ENCODE measurements at places on chromosomes 2 and 18.

DNA sequence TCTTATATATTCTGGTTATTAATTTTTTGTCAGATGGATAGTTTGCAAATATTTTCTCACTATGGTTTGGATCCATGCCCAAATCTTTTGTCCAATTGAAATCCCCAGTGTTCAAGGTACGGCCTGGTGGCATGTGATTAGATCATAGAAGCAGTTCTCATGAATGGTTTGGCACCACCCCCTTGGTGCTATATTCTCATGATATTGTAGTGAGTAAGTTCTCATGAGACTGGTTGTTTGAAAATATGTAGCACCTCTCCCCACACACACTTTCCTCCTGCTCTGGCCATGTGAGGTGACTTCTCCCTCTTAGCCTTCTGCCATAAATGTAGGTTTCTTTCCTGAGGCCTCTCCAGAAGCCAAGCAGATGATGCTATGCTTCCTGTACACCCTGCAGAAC lies 107.7 kb upstream of the KYNU start:
- no peak for DNase-seq

DNA sequence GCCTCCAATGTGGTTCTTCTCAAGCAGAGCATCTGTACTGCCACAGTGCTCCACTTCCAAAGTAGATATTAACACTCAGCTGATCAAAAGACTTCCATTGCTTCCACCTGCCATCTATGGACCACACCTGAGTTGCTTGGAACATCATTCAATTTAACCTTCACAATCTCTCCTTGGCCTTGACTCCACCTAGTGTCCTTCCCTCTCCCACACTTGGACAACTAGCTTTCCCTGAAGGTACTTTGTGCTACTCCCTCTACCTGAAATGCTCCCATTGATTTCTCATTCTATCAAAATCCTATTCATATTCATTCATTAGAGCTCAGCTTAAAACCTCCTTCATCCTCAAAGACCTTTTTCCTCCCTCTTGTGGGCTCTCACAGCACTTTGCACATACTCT lies 48.7 kb downstream of the SOWAHC start:
- no peak for DNase-seq

- DNase-seq: no peak
Observed at GRCh38 chr2:71612581-71613402, 159.4 kb downstream of the DYSF start.

DNA sequence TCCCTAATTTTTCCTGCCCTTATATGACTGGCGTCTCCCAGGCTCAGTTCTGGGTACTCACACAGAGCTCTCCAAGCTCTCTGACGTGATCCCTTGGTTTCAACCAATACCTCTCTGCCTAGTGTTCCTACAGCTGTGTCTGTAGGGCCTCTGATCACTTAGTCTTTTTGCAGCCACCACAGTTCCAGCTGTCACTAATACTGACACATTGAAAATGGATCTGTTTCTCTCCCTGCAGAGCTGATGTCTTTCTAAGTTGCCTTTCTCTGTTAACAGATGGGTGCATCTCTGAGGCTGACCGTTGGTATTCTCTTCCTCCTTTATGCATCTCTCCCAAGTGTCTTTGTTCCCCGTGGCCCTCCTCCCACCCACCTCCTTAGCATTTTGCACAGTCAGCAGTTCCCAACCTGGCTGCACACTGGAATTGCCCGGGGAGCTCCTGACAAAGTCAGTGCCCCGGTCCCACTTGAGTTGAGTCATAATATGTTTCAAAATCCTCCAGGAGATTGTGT lies 62.5 kb downstream of the CERS6 start:
- DNase-seq: no peak

- no peak for DNase-seq
Observed at GRCh38 chr2:135563793-135564192, 32.5 kb downstream of the R3HDM1 start.

- no peak for DNase-seq
Observed at GRCh38 chr2:21233194-21233593, 109.4 kb downstream of the TDRD15 start.

- DNase-seq: no peak
Observed at GRCh38 chr2:233074106-233074505, 14.0 kb downstream of the INPP5D start.

DNA sequence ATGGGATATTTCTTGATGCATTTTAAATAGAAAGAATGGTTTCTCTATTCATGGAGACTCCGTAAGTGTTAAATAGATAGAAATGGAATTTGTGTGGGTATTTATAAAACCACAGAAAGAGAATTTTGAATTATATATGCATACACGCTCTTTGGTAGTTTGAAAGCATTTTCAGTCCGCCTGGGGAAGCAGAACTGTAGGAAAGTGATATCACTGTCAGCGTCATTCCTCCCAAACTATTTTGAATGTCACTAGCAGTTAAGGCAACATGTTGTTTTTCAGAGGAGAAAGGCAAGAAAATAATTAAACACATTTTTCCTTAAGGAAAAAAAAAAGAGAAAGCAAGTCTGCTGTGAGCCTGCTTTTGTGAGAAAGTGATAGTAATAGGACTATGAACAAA lies 8.7 kb upstream of the ERMN start:
- no peak for DNase-seq

DNA sequence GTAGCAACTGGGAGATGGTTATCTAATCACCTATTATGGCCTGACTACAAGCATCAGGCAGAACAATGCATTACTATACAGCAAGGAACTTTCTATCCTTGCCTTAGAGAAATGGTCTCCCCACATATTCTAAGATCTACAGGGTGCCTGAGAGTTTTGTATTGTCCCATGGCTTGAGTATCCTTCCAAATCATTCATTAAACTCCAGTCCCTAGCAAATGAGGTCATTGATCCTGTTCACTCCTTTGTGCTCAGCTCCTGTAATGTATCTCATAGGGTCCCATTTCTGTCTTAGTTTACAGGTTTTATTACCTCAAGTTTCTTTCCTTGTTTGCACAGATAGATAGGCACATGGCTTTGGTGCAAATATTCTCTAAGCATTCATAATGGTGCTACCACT lies 9.0 kb downstream of the HNMT start:
- DNase-seq: no peak

DNA sequence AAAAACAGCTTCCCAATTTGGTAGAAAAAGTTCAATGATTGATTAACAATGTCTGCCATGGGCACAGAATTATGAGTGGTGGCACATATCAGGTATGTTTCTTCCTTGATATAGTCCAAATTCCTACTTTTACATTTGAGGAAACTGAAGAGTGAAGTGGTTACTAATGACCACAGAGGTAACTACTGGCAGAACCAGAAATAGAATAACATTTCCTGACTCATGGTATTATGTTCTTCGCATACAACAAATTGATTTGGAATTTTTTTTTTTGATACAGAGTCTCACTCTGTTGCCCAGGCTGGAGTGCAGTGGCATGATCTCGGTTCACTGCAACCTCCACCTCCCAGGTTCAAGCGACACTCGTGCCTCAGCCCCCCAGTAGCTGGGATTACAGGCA lies 6.0 kb upstream of the NFE2L2 start:
- DNase-seq: no peak

DNA sequence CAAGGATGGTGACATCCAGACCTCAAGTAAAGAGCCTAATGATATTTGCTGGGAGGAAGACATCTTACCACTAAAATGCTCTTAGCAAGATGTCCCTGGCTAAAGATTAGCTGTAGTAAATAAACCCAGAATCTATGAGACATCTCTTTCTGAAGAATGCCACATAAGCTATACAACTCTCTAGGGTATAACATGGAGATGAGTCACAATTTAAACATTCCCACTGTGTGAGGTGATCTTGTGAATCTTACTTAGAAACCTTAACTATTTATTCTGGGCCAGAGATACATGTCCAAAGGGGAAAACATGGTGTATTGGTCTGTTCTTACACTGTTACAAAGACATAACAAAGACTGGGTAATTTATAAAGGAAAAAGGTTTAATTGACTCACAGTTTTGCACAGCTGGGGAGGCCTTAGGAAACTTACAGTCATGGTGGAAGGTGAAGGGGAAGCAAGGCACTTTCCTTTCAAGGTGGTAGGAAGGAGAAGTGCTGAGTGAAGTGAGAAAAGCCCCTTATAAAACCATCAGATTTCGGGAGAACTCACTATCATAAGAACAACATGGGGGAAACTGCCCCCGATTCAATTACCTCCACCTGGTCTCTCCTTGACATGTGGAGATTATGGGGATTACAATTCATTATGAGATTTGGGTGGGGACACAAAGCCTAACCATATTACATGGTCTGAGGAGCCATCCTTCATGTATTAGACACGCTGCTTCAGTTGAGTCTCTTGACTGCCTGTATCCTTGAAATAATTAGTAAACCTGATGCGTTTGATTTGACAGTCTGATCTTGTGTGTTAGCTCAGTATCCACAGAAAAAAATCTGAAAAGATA lies 17.1 kb downstream of the KRCC1 start:
- DNase-seq: peak; percentile 93

DNA sequence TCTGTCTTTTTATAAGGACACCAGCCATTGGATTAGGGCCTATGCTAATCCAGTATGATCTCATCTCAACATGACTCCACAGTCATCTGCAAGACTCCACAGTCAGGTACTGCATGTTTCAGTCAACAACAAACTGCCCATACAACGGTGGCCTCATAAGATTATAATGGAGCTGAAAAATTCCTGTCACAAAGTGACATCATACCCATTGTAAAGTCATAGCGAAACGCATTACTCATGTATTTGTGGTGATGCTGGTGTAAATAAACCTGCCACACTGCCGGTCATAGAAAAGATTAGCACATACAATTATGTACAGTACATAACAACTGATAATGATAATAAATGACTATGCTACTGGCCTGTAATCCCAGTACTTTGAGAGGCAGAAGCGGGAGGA lies 102.2 kb downstream of the TEX51 start:
- no peak for DNase-seq

- DNase-seq: peak; percentile 63
Observed at GRCh38 chr2:72745679-72746368, 80.0 kb downstream of the EXOC6B start.

GRCh38 chr18:7822435-7823331 lies 255.6 kb downstream of the PTPRM start:
- no peak for DNase-seq

DNA sequence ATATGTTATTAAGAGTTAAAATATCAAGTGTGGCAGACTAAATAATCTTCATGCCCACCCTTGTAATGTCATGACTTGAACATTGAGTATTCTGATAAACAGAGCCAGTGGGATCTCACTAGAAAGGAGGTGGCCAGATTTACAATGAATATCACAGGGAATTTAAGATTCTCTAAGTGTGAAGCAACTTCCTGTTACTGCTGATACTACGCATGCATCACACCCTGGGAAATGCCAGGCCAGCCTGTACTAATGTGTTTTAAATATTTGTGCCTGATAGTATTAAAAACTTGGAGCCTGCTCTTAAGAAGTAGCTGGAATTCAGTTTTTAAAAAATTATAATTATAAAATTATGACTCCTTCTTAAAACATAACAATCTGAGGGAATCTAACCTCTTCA lies 148.3 kb downstream of the LAMA3 start:
- DNase-seq: peak; percentile 77

GRCh38 chr2:241531161-241531722 lies 22.9 kb upstream of the STK25 start:
- no peak for DNase-seq

DNA sequence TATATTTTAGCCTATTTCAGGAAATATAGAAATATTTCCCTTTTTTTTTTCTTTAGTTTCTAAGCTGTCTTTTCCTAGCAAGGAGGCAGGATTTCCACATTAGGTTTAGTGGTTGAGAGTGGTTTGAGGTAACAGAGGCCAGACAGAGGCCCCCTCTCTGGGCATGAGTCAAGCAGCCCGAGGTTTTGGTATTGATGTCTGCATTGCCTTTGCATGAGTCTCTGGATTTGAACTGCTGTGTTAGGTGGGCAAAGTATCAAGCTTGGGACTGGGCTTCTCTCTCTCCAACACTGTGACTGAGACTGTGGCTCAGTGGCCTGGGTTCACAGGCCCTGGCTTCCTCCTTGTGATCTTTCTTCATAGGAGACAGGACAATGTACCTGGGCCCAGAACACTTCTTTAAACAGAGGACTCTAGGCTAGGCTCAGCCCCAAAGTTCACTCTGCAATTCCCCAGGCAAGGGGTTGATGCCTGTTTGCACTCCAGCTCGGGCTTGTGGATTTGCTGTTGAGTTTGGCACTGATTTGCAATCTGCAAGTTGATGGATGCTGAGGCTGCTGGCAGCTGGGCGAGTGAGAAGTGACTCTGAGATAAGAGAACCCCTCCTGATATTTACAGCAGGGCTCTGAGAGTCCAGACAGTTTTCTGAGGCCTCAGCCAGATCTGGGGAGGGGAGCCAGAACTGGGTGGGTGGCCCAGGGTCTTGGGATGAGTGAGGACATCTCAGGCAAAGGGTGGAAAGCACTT lies 271.2 kb downstream of the EN1 start:
- no peak for DNase-seq

DNA sequence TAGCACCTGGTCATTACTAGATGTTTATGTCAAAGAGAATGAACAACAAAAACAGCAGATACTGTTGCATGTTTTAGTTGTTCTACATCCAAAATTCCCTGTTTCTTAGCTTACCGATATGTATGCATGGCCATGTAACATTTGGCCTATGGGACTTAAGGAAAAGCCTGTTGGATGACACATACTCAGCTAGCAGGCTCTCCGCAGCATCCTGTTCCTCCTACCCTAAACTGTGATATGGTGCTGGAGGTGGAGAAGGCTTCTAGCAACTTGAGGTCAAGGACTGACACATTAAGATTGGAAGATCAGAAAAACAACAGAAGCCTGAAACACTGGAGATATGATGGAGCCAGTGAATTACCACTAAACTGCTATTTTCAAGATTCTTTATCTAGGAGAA lies 537.8 kb downstream of the LRRTM4 start:
- no peak for DNase-seq

DNA sequence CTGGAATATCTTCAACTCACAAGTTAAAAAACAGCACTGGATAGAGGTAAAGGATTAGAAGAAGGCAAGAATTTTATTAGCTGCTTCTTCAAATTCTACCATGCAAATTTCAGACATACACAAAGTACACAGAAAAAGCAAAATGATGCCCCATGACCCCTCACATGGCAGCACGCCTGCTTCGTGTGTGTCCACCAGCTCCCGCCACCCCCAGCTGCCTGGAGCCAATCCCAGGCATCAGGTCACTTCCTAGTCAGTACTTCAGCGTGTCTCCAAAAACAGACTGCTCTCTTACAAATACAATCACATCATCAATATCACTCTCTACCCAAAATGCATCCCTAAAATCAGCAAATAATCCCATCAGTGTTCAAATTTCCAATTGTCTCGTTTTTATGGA lies 35.8 kb downstream of the IMPA2 start:
- no peak for DNase-seq

All from fibroblast of gingiva (primary cell).